ENCODE measurements at places on chromosomes 6 and 20.

GRCh38 chr6:80959034-80959433 lies 793.4 kb downstream of the TENT5A start:
- DNase-seq, result no peak

DNA sequence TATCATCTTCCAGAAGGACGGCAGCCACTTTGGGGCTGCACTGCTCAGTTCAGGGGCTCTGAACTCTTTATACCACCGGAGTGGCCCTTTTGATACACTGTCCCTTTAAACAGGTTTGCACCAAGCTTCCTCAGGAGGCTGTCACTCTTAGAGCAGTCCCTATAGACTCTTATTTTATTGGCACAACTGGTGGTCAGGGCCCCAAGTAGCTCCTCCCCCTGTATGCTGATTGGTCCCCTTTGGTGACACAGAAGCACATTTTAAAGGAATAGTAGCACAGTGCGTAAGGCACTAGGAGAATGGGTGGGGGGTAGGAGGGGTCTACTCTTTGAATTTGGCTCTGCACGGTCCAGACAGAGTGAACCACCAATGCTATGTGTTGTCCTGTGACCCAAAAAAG lies 122.6 kb upstream of the MLN start:
- DNase-seq, result no peak

DNA sequence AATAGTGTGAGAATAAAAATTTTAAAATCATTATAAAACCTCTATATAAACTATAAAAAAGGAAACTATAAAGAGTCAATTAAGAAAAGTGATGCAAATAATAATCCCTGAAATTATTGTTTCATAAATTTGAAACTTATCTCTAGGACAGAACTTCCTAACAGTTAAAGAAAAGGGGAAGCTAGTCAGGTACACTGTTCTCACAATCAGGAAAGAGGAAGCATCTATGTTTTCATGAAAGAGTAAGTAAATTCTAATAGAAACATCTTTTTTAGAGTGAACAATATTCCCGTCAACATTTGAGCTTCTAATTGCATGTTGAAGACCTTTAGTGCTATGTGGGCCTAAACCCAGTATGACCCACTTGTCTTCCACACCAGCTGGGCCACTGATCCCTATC lies 1.2 kb upstream of the ADGRF1 start:
- DNase-seq, result no peak

GRCh38 chr6:75997696-75998095 lies 74.8 kb downstream of the IMPG1 start:
- no peak for DNase-seq

GRCh38 chr6:43781941-43782704 lies 12.1 kb downstream of the VEGFA start:
- DNase-seq, result no peak

- no peak for DNase-seq
Measured at GRCh38 chr6:79430913-79431536, 106.2 kb downstream of the LCA5 start.
